Activated CD8-positive, alpha-beta memory T cell treated with anti-CD3 and anti-CD28 coated beads for 1 hour (primary cell): ENCODE measurements at places on chromosomes 12 and 14.

DNA sequence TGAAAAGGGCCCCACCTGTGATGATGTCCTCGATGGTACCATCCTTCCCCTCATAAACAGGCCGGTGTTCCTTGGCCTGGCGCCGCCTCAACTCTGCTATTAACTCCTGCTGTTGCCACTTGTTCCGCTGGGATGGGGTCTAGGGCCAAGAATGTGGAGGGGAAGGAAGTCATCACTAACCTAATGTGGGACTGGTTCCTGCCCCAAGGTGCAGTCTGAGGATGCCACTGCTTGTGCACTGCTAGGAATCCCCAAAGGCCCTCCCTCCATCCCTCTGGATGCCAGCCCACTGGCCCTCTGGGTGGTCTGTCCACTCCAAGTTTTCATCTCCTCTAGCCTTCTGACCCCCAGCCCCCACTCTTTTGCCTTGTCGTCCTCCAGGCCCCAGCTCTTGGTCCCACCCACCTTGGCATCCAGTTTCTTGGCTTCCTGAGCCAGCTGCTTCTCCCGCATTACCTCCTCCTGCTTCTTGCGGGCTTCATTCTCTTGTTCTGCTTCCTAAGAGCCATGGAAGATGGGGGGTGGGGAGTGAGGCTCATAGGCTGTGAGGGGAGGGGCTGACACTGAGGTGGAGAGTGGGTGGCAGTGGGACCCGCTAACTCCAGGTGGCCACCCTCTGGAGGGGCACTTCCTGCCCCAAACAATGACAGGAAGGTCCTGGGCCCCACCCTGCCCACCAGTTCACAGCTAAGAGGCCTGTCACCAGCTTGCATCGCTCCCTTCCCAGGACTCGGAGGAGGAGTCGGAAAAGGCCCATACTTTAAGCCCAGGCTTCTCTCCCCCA lies 23.7 kb downstream of the PRPF40B start:
- no peak for DNase-seq

DNA sequence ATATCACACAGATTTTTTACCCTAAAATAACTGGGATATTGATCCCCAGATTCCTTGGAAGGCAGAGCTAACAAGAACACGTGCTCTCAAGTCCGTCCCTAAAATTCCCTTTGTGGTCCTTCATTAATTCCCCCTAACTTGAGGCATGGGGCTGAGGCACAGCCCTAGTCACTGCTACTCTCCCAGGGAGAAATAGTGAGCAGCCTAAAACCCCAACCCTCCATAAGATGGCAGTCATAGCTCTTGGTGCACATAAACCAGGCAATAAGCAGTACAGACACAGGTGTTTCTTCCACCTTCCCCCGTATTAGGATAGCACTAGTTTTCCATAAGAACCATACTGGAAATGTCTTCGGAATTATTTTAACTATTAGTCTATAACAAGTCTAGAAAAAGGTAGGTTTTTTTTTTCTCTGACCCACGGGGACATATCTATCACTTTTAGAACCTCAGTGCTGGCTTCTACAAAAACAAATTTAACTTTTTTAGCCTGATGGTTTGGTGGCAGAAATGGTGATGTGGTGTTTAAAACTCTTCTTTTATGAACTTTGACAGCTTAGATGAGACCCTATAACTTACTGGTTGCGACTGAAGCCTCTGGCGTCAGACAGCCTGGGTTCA lies 3.1 kb upstream of the ARHGEF40 start:
- DNase-seq: no peak

DNA sequence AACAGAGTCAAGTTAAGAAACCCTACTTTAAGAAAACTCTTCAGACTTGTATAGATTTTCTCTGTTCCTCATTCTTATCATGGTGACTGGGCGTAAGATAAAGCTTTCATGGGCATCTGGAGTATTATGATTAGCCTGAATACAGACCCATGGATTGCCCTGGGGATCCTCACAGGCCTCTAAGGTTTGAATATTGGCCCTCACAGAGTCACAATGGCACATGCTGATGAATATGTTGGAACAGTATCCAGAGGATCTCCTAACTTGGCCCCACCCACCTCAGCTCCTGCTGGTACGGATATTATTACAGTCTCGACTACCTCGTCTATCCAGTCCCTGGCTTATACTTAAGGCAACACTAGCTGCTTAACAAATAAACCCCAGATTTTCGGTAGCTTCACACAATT lies 8.1 kb downstream of the OSBPL8 start:
- DNase-seq: no peak

DNA sequence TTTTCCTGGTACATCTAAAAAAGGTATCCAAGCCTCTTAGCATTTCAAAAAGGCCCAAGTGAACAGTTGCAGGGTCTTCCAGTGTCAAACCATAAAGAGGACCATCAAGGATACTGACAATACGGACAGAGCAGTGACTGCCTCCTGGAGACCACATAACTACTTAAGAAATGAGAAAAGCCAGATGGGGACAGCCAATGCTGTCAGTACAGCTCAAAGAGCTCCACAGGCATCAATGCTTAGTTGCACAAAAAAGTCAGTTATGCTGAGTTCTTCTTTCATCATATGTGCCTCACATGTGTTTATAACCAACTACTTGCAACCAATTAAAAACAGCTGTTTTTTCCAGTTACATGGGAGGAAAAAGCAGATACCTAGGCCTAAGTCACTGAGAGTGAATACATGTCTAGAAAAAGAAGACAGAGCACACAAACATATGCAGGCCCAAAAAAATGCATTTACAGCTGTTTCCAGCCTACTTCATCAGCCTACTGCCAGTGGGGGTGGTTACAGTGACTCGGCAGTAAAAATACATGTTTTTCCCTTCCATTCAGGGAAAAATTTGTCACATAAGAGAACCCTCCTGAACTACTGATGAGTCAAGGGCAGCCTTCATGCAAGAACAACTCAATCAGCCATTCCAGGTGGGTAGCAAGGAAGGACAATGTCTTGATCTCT lies 84.0 kb downstream of the DCAF5 start:
- no peak for DNase-seq

DNA sequence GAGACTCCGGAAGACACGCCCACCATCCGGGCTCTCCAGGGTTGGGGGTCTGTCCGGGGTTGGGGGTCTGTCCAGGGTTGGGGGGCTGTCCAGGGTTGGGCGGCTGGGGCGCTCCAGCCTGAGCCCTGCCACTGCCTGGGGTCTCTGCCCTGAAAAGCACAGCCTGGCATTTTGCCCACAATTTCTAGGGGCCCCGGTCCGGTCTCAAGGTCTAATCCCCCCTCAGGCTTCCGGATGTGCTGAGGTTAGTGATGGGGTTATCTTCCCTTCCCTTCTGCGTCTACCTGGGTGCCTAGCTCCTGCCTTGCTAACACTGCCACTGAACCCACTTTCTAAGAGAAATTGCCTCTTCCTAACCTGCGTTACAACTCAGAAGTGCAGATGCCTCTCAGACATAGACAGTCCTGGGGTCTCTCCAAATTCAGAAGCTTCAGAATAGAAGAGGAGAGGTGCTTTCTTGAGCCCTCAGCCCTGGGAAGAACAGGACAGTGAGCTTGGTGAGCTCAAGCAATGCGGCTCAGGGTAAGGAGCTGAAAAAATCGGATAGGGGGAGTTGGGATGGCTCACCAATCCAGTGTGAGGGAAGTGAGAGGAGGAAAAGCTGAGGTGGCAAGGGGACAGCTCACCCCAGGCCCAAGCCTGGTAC lies 5.7 kb downstream of the LHX5 start:
- no peak for DNase-seq

DNA sequence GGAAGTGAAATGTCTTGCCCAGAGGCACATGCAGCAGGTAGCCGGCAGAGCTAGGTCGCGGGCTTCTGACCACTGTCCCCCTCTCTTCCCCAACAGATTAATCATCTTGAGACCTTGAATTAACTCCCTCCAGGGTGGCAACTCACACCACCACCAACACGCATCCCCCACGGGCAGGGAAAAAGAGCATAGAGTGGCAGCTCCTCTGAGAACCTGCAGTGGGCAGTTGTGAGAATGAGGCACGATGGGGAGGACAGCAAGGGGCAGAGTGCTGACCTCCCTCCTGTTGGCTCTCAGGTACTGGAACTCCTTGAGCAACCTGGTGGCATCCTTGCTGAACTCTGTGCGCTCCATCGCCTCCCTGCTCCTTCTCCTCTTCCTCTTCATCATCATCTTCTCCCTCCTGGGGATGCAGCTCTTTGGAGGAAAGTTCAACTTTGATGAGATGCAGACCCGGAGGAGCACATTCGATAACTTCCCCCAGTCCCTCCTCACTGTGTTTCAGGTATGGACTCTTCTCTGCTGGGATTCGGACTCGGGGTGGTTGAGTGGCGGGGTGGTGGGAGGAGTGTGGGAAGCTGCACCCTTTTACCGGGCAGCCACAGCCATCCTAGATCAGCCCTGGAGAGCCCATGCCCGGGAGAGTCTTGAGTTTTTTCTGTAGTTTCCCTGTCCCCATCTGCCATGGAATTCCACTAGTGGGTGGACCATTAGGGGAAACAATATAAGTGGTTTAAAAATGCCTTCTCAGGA lies 213.3 kb upstream of the FKBP4 start:
- DNase-seq: no peak

DNA sequence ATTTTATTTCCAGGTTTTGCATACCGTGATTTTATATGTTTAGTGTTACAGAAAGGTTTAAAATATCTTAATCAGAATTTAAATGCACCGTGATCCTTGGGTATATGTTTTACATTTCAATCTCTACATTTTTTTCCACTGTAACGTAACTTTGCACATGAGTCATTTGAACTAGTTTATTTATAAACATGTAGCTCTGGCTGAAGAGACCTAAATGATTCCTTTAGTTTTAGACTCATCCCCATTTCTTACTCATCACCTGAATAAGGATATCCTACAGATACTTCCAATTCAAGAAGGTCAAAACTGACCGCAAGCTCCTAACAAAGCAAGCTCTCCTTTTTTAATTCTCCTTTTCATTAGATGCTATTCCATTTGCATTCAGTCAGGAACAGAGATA lies 42.7 kb upstream of the SLC6A15 start:
- no peak for DNase-seq

- no peak for DNase-seq
Measured at GRCh38 chr12:69563166-69563762, 22.0 kb upstream of the CCT2 start.

GRCh38 chr12:42568952-42569915 lies 20.3 kb downstream of the PRICKLE1 start:
- no peak for DNase-seq

- DNase-seq: no peak
Measured at GRCh38 chr12:69466867-69467266, 3.3 kb upstream of the FRS2 start.

- DNase-seq: no peak
Measured at GRCh38 chr12:51195841-51196240, 22.0 kb downstream of the POU6F1 start.

GRCh38 chr14:69137843-69138535 lies 14.9 kb downstream of the DCAF5 start:
- DNase-seq: no peak

GRCh38 chr12:6426882-6427671 lies 17.7 kb upstream of the CD27 start:
- DNase-seq: peak; percentile 67

DNA sequence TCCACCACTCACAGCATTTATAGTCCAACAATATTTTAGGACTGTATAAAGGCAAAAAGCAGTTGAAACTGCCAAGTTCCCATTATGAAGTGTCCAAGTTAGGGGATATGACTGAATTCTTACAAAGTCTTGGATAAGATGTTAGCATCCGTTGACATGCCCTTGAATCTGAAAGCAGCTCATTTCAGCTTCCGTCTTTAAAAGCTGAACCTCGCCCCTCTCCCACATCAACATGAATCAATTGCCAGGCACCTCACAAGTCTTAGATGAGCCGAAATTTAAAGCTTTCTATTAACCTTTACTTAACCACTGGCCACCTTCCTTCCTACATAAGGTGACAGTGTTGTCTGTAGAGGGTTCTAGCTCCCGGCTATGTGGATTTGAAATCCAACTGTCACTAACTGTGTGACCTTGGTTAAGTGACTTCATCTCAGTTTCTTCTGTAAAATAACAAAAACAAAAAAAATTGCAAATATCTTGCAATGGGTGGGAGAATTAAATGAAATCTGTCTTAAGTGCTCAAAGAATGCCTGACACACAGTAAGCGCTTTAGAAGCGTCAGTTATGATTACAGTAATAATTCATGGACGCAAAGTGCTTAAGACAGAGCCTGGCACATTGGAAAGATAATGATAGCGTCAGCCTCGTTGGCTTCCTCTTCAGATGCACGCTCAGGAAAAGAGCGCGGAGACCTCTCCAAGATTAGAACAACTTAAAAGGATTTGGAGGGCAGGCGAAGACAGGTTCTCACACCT lies 1.2 kb downstream of the PPP1CC start:
- DNase-seq: no peak

- DNase-seq: no peak
Measured at GRCh38 chr12:50099302-50100008, 4.4 kb upstream of the GPD1 start.

GRCh38 chr12:72493407-72493806 lies 221.2 kb downstream of the TRHDE start:
- DNase-seq: no peak

GRCh38 chr12:56417739-56418138 lies 31.5 kb downstream of the TIMELESS start:
- DNase-seq: no peak

DNA sequence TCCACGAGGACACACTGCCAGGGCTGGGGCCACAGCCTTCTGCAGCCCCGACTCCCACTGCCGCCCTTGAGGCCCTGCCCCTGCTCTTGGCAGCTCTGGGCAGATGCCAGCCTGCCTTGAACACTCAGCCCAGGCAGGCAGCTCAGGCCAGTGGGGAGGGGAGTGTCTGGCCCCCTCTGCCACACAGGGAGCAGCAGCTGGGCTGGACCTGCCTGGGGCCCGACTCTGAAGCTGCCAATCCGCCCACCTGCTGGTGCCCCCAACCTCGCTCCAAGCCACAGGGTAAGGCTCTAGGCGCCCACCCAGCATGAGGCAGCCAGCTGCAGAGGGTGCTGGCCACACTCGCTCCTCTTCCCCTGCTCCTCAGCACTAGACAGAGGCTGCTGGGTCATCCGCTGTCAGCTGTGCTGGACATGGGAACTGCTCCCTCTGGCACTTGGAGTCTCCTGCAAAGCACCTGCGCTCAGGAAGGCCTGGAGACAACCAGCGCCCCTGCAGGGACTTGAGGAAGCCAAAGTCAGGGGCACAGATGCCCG lies 24.6 kb upstream of the NUDT14 start:
- DNase-seq: no peak

DNA sequence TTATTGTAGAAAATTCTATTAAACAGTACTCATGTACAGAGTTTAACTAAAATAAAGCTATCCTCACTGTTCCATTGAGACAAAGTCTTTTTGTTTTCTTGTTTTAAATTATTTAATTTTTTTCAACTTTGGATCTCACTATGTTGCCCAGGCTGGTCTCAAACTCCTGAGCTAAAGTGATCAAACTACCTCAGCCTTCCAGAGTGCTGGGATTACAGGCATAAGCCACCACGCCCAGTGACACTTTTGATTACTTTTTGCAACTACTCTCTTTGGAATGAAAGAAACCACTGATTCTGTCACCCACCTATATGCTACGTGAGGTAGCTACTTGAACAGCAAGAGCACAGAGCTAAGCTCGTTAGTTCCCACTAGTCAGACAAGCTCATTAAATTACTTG lies 17.1 kb downstream of the ZFC3H1 start:
- DNase-seq: no peak

- DNase-seq: no peak
Measured at GRCh38 chr12:108312693-108313189, 26.4 kb downstream of the CMKLR1 start.
